ENCODE measurements at places on chromosomes 6 and 20.

- no peak for DNase-seq
These were observed 656.0 kb upstream of the ID4 start for GRCh38 chr6:19181211-19181610.

- no peak for DNase-seq
These were observed 58.9 kb upstream of the SGK1 start for GRCh38 chr6:134376785-134377184.

DNA sequence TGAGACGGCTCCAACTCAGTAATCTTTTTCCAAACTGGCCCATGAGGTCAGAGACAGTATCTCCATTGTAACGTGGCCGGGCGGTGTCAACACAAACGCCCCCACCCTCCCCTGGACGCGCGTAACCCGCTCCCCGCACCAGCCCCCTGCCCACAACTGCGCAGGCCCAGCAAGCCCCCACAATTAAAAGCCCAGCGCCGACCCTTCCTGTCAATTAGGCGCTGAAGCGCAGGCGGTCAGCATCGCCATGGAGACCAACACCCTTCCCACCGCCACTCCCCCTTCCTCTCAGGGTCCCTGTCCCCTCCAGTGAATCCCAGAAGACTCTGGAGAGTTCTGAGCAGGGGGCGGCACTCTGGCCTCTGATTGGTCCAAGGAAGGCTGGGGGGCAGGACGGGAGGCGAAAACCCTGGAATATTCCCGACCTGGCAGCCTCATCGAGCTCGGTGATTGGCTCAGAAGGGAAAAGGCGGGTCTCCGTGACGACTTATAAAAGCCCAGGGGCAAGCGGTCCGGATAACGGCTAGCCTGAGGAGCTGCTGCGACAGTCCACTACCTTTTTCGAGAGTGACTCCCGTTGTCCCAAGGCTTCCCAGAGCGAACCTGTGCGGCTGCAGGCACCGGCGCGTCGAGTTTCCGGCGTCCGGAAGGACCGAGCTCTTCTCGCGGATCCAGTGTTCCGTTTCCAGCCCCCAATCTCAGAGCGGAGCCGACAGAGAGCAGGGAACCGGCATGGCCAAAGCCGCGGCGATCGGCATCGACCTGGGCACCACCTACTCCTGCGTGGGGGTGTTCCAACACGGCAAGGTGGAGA, at the start of the genes HSPA1A and HSPA1L:
Gene HSPA1A, plus strand, starts transcription at position 519 of the 814 bp plus-strand sequence. Its CDS starts 214 bp downstream, at position 733.
Gene HSPA1L, minus strand, starts transcription at position 259 of the 814 bp plus-strand sequence. CDS start 3,311 bp downstream, outside the sequence.
- peak; percentile 99 for DNase-seq

GRCh38 chr6:8859501-8859900, 424.2 kb upstream of the SLC35B3 start:
- peak; percentile 40 for DNase-seq

- no peak for DNase-seq
These were observed 39.7 kb downstream of the TAF4 start for GRCh38 chr20:62025832-62026563.

- no peak for DNase-seq
These were observed 25.6 kb downstream of the NFYA start for GRCh38 chr6:41098366-41098765.

- DNase-seq: no peak
These were observed 47.0 kb upstream of the DST start for GRCh38 chr6:56689663-56690062.

DNA sequence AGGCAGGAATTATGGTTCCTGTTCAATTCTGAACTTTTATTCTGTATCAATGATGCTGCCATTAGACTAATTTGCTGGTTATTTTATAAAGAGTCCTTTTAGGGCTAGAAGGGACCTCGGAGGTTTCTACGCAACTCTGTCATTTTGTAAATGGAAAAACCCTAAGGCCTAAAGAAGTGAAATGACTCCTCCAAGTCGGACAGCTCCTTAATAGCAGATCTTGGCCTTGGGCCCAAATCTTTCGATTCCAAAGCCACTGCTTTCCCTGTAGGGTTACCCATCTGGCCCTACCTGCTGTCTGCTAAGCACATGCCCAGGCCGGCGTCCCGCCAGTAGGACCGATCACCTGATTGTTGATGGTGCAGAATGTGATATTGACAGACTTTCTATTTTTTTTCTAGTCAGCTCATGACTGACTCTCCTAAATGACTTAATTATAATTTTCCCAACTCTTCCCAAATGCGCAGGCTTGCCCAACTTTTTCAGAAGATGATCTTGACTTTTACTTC, 40.2 kb downstream of the PLEKHG1 start:
- no peak for DNase-seq

- DNase-seq: no peak
These were observed 49.9 kb upstream of the RANBP9 start for GRCh38 chr6:13761361-13762036.

GRCh38 chr20:4062721-4063606, 47.6 kb upstream of the RNF24 start:
- DNase-seq: no peak

- no peak for DNase-seq
These were observed 337.1 kb upstream of the IRAK1BP1 start for GRCh38 chr6:78530208-78530607.

- DNase-seq: peak; percentile 91
These were observed 5.4 kb downstream of the TGM3 start for GRCh38 chr20:2301164-2301622.

GRCh38 chr6:15147827-15148226, 98.0 kb upstream of the JARID2 start:
- DNase-seq: no peak

- DNase-seq: no peak
These were observed 573.1 kb upstream of the RNF217 start for GRCh38 chr6:124389127-124389526.

- no peak for DNase-seq
These were observed 13.2 kb downstream of the SERAC1 start for GRCh38 chr6:158154816-158155215.

DNA sequence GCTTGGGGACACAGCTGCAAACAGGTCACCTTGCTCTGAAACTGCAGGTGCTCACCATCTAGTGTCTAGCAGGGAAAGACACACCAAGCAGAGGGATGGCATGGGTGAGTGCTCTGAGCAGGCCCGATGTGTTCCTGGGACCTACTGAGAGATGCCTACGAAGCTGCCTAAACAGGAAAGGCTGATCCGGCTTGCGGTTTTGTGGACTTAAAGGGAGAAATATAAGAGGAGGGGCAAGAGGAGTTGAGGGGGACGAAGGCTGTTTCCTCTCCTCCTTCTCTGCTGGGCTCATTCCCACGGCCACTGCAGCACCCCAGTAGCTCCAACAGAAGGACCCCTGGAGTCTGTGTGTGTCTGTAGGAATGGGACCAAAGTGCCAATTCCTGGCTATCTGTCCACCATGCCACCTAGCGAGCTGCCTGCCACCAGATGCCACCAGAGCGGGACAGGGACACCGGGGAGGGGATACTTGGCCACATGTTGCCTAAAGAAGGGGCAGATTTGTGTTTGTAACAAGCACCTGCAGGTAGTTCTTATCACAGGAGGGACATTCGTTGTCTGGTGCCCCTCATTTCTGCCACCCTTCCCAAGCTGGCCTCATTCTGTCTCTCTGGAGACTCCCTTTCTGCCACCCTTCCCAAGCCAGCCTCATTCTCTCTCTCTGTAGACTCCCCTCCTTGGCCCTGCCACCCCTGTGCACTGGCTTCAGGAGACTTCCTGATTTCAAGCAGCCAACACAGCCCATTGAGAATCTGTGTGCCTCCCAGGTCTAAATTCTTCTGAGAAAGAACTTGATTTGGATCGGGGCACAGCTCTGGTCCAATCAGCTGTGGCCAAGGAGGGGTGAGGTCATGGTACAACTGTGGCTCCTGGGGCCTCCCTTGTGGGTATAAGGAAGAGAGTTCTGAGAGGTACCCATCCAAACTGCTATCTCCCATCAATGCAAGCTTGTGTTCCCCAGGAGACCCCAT, 221.8 kb downstream of the ANKRD60 start:
- no peak for DNase-seq

DNA sequence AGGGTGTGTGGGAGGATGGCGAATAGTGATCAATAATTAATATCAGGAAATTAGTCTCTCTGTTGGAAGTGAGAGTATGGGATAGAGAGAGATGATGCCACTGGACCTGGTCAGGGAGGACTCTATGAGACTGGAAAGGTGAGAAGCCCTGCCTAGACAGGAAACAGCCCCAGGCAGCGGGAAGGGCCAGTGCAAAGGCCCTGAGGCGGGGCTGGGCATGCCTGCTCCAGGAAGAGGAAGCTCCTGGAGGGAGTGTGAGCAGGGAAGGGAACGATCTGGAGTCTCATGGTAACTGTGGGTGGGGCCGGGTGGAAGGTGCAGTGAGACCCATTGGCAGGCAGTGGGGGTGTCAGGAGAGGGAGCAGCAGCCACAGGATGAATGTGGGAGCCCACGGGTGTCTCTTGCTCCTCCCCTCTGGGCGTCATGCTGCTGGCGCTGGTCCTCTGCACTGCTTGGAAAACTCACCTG, 1.8 kb upstream of the CST3 start:
- no peak for DNase-seq

DNA sequence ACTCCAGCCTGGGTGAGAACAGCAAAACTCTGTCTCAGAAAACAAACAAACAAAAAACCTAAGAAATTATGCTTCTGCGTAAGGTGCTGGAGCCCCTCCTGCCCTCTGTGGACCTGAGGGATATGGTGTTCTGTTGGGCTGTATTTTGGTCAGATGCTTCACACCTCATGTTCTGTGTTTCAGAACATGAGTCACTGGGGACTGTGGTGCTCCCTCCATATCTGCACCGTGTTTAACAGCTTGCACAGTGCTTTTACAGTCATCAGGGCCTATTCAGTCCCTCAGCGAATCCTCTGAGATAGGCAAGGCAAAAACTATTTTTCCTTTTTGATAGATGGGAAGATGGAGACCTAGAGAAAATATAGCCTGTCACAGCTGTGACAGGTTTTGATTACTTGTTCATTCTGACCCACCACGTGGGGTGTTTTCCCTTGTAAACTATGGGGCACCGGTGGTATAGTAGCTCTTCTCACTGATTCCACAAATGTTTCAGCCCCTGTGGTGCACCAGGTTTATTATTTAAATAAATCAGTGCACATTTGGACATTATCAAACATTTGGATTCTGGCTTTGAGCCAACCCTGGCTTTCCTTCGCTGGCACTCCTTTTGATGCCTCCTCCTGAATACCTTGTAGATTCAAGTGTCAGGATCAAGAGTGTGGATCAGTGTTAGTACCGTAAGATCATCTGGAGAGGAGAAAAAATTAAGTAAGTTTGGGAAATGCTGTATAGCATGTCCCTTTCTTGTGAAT, 9.6 kb downstream of the TTPAL start:
- no peak for DNase-seq
